ENCODE measurements at places on chromosomes 6 and 20.

- DNase-seq = no peak
These were observed 40.8 kb downstream of the ZBTB2 start for GRCh38 chr6:151350442-151351145.

DNA sequence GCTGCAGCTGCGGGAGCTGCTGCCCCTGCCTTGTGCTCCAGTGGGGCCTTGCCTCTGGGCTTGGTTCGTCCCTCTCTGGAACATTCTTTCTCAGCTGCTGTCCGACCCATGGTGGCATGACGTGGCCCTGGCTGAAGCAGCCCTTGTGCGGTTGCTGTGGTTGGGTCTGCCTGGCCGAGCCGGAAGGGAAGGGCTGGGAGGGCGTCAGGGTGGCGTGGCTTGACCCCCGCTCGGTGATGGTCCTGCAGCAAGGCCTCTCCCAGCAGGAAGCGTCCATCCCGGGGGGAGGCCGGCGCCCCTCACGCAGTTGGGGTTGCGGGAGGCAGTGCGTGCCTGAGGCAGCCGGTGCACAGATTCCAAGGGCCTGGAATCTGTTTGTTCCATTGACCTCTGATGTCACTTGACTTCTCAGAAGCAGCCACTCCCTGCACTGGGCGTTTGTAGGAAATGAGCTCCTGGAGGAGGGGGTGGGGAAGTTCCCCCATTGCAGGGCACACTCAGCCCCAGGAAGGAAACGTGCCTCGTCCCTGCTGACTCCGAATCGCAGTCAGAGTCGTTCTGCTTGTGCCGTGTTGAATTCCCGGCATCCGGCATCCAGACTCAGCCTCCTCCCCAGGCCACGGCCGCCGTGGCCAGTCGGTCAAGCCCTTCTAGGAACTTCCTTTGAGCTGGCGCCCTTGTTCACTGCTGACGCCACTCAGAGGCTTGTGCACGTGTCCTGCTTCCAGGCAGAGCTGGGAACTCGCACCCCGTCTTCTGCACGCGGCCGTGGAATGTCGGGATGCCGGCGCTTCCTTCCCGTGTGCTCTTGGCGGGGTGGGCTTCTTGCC, 9.7 kb upstream of the TNFRSF6B start:
- DNase-seq = no peak

DNA sequence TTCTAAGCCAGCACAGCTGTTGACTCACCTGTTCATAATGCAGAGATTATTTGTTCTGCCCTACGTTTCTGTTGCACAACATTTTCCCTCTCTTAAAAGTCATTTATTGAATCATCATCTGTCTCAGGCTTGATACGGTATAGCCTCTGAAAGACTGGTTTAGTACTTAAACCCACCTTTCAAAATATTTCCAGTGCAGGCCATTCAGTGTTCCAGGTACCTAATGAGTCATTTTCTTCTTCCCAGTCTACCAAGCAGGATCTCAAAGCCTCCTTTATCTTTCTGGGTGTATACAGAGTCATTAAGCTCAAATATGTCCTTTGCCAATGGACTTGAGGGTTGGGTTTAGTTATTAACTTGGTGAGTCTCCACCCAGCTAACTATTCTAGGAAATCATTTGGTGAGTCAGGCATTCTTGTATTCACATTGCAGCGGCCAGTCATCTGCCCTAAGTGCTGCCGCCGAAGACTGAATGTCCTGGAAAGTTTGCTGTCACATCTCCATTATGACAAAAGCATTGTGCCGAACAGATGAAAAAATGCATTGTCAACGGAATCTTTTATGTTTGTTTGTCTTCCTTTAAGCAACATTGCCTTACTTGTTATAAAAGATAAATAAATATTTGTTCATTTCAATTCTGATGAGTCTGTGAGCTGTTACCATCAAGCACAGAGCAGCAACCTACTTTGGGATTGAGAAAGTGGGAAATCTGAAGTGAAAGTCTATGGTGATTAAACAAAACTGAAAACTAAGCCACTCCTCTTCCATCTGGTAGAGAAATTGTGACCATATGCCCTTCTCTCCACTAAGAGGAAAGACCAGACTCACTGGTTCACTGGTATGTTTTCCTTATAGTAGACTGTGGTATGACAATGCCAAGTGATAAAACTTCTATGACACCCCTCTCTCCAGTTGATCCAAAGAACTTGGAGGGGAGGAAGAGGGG, 14.3 kb upstream of the FAM135A start:
- DNase-seq = no peak

- DNase-seq = no peak
These were observed 449.5 kb downstream of the PLCB1 start for GRCh38 chr20:8581446-8582183.

GRCh38 chr6:11669696-11670095, 108.9 kb downstream of the ADTRP start:
- no peak for DNase-seq

DNA sequence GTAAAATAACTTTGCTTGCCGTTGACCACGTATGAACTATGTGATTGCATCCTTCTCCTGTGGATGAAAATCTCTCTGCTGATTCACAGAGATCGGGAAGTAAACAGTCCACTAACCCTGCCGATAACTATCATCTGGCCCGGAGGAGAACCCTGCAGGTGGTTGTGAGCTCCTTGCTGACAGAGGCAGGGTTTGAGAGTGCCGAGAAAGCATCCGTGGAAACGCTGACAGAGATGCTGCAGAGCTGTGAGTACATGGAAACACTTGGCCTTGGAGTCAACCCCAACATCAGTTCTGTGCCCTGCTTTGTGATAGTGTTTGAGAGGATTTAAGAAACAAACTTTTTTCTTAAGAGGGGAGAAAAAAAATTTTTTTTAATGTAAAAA, 937 bp downstream of the TAF8 start:
- no peak for DNase-seq

GRCh38 chr6:146650799-146651481, 52.2 kb downstream of the ADGB start:
- no peak for DNase-seq

- no peak for DNase-seq
These were observed 34.2 kb upstream of the NKAIN2 start for GRCh38 chr6:123769431-123769830.

DNA sequence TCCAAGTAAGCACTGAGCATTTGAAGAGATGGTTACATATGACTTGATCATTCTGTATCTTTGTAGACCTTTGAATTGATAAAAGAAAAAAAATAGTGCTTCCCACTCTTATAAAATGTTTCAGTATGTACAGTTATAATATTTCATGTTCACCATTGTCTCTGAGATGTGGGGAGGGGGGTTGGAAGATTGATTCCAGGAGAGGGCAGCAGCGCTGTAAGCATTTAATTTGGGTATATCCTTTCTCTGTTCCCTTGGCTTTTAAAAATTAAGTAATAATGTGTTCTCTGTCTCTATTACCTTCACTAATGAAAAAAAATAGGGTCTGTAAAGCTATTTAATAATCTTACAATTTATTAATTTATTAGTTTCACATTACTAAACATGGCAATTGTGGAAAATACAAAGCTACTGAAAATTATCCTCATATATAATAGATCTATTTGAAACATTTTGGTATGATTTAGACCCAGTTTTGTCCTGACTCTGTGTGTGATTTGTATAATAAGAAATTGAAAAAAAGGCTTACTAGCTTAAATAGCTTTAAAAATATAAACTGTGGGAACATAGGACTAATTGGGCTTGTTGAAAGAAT, 341.2 kb downstream of the CDKAL1 start:
- DNase-seq = no peak

DNA sequence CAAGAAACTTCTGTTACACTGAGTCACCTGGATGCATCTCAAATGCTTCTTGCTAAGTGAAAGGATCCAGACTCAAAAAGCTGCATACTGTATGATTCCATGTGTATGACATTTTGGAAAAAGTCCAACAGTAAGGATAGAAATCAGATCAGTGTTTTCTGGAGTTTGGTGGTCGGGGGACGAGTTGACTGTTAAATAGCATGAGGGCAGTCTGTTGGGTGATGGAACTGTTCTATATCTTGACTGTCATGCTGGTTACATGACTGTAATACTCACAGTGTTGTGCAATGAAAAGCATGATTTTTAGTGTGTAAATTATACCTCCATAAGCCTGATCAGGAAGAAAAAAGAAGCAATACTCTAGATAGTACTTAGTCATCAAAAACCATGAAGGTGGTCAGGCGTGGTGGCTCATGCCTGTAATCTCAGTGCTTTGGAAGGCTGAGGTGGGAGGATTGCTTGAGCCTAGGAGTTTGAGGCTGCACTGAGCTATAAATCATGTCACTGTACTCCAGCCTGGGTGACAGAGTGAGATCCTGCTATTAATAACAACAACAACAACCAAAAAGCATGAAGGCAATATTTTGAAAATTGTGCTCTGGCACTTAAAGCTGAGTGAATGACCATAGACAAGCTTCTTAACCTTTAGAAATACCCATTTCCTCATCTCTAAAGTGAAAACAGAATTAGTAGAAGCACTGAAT, 30.5 kb upstream of the SASH1 start:
- DNase-seq = no peak

DNA sequence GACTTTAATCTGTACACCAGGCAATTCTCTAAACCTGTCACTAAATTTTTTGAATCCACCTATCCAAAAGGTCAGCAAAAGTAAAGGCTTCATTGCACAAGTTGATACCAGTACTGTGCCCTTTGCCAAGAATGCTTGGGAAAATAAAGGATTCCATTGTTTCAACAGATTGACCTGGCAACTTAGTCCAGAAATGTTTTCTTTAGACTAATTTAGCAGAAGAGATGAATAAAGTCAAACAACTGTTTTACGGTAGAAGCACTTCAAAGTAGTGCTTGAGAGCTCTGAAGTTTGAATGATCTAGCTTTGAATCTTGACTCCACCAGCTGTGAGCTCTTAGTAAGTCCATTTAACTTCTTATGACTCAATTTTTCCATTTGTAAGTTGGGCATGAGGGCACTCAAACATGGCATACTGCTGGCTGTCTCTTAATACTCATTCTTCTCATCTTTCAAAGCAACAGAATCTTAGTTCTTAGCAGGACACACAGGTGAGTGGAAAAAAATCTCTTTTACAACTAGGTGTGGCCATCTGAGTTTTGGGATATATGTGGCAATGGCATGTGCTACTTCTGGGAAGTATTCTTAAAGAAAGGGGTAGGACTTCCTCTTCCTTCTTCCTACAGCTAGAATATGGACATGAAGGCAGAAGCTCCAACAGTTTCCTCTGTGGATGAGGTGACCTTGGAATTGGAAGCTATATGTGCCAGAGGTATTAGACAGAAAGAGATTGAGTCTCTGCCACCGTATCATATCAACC, 55.9 kb upstream of the LOC128125822 start:
- no peak for DNase-seq

DNA sequence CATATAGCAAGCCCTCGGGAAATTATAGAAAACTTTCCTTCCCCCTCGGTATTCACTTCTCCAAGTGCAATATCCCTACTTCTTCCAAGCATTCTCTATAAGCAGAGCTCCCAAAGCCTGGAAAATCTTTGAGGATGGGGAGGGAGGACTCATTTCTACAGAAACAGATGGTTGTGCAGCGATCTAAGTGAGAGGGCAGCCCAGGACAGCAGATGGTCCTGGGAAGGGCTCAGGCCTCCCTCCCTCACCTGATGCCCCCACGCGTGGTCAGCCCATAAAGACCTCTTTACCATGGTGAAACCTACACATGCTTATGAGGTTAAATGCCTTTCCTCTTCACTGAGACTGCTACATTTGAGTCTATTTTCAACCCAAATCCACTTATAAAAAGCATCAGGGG, 319.6 kb upstream of the QKI start:
- DNase-seq = no peak

GRCh38 chr6:145531822-145532221, 203.5 kb downstream of the EPM2A start:
- no peak for DNase-seq

DNA sequence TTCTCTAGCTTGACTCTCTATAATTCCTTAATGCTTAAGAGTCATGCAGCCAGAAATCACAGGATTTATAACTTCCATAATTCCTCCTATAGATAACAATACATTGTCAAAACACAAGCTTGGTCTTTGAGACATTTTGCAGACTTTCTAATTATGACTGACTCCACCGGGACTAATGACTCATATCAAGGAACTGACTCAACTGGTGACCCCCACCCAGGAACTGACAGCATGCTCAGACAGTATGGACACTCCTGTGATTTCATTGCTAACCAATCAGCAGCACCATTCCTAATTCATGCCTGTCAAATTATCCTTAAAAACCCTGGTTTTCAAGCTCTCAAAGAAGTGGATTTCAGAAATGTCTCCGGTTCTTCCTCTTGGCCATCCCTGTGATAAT, 670.5 kb upstream of the IMPG1 start:
- no peak for DNase-seq

GRCh38 chr20:50110141-50111047, 2.6 kb downstream of the UBE2V1 start:
- DNase-seq = no peak

GRCh38 chr6:20866935-20867703, 332.9 kb downstream of the CDKAL1 start:
- DNase-seq = no peak

- DNase-seq = no peak
These were observed 3.4 kb upstream of the EEF1E1 start for GRCh38 chr6:8105791-8106190.

- no peak for DNase-seq
These were observed 646.5 kb upstream of the NOX3 start for GRCh38 chr6:156102129-156102528.

- DNase-seq = no peak
These were observed 391.2 kb upstream of the MAP3K7 start for GRCh38 chr6:90978046-90978445.
